Hematopoietic multipotent progenitor cell (in vitro differentiated cells): ENCODE measurements at places on chromosomes 3 and 15. TPM values are rescaled to one million over a fixed set of nuclear protein-coding genes. Genes with fewer than 3 reads are reported as not detected.

DNA sequence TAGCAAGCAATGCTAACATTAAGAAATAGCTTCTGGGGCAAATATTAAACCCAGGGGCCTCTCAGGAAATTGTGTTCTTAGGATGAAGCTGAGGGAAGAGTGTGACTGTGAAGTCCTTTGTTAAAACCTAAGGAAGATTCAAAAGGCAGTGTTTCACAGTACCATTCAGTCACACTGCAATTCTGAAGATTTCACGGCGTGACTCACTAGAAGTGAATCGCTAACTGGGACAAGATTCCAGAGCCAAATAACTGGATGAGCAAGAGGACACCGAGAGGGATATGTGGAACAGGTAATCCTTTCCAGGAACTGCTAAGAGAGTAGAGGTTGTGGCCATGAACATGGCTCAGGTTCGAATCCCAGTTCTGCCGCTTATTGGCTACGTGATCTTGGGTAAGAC is 61.8 kb upstream of the SMAD3 start:
- no peak for DNase-seq

GRCh38 chr3:140830391-140830790 is 111.2 kb upstream of the SLC25A36 start:
- DNase-seq = no peak

DNA sequence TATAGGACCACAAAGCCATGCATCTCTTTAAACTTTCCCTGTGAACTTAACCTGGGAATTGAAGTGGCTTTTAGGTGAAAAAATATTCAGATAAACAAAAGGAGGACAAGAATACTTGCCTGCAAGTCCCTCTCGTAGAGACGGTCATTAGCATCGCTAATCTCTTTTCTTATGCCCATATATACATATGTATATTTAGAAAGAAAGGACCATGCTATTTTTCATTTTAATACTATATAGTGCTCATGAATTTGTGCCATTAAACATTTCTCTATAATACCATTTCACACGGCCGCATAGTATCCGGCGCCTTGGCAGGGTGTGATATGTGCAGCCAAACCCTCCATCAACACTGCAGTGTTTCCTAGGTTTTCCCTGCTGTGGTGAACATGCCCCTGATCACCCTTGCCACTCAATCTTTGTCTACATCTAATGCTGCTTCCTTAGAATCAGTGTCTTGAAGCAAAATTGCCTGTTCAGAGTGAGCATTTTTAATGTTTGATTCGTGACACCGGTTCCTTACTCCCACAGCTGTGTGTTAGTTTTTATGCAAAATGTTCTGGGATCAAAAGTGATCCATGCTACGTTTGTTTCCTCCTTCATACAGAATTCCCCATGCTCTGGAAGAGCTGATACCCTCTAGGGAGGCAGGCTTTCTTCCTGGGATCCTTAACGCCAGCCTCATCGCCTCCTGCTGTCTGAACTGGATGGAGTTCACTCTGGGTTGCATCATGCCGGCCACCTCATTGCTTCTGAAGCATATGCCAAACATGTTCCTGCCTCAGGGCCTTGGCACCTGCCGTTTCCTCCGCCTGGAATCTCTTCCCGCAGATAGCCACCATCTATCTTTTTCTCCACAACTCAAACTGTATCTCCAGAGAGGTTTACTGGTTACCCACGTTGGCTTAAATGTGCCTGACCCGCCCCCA is 118.1 kb downstream of the FBLN2 start:
- DNase-seq = no peak

DNA sequence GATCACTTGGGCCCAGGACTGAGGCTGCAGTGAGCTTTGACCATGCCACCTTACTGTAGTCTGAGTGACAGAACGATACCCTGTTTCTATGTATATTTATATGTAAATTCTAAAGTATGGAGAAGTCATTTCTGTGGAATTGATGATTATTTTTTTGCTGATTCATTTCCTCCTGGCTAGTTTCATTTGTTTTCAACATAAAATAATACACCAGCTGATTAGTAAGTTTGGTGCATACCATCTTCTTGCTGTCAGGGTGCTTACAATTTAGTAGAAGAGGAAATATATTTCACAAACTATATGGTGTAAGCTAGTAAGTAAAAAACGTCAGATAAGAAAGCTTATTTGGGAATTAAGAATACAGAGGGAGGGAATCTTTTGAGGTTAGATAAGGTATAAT is 36.0 kb downstream of the SLC25A26 start:
- no peak for DNase-seq

GRCh38 chr3:119243712-119244111 is 3.0 kb upstream of the B4GALT4 start:
- DNase-seq = no peak

- DNase-seq = no peak
These were observed 639.4 kb upstream of the TBL1XR1 start for GRCh38 chr3:177836671-177837070.

The MCTP2 gene
- 94.8 TPM for total RNA-seq

The SIDT1 gene
- total RNA-seq = 15.1 TPM

The C2CD4A gene
- total RNA-seq = under 0.01 TPM

The FES gene
- 229 TPM for total RNA-seq
